ENCODE measurements at places on chromosomes 3 and 15. TPM values are rescaled to one million over a fixed set of nuclear protein-coding genes. Genes with fewer than 3 reads are reported as not detected.

DNA sequence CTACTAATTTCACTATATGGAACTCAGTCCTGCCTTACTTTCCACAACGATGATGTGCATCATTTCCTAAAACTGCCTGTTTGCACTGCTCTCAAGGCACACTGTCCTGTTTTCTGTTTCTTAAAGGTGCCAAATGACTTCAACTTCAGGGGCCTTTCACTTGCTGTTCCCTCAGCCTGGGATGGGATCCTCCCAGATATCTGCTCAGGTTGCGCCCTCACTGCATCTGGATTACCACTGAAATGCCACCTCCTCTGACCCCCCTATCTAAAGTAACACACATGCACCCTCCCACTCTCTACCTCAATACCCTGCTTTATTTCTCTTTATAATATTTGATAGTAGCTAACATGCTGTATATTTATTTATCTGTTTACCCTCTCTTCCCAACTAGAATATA lies 123.8 kb upstream of the CMC1 start:
- no peak for DNase-seq

GRCh38 chr3:112734736-112735350 lies 93.9 kb upstream of the CCDC80 start:
- DNase-seq: peak; percentile 17

GRCh38 chr3:123319760-123320159 lies 118.0 kb downstream of the SEC22A start:
- no peak for DNase-seq

GRCh38 chr3:13884851-13885703 lies 5.2 kb upstream of the WNT7A start:
- no peak for DNase-seq

DNA sequence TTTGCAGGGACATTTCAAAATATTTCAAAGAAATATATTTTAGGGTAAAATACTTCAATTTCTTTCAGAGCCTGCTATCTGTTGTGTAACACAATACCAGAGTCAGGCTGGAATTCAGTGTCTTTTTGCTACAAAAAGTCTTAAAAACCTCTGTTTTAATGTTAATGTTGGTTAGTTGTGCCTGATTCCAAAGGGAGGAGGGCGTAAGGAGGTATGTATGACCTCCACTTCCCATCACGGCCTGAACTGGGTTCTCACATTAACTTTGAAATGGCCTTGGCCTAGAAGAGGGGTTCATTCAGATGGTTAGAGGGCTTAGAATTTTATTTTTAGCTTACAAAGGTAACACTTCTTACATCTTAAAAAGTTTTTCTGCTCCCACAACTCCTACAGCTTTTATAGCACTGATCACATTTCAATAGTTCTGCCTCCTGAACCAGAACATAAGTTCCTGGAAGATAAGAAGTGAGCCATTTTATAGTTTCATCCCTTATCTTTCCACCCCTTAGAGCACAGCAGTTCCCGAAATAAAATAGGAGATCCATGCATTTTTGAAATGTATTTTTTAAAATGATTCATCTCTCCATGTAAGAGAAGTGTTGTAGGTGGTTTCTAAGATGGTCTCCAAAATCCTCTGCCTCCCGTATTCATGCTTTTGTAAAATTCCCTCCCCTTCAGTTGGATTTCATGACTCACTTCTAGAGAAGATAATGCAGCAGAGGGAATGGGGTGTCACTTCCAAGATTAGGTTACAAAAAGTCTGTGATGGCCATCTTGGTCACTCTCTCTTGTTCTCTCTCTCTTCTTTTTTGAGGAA lies 543.1 kb upstream of the NECTIN3 start:
- no peak for DNase-seq

DNA sequence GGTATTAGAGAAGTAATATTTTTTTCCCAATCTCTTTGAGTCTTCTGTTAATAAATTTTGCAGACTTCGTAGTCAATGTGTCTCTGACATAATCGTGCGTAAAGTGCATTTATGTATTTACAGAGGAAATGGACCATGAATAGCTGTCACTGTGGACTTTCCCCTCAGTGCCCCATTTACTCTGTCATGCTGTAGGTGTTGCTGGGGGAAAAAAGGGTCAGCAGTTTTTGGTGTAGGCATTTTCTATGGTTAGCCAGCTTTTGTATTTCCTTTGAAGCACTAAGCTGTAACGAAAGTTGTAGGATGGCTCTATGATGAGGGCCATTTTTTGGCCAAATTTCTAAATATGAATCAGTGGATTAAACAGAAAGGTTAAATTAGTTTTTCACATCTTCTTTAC lies 598.4 kb downstream of the FGF12 start:
- no peak for DNase-seq

DNA sequence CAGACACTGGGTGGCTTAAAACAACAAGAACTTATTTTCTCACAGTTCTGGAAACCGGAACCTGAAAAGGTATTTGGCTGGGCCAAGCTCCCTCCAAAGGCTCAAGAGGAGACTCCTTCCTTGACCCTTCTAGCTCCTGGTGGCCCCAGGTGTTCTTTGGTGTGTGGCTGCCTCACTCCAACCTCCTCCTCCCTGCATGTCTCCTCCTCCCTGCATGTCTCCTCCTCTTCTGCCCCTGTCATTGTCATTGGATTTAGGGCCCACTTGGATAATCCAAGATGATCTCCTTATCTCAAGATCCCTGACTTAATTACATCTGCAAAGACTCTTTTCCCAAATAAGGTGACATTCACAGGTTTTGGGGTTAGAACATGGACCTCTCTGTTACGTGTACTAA lies 69.8 kb upstream of the MFGE8 start:
- DNase-seq: no peak

DNA sequence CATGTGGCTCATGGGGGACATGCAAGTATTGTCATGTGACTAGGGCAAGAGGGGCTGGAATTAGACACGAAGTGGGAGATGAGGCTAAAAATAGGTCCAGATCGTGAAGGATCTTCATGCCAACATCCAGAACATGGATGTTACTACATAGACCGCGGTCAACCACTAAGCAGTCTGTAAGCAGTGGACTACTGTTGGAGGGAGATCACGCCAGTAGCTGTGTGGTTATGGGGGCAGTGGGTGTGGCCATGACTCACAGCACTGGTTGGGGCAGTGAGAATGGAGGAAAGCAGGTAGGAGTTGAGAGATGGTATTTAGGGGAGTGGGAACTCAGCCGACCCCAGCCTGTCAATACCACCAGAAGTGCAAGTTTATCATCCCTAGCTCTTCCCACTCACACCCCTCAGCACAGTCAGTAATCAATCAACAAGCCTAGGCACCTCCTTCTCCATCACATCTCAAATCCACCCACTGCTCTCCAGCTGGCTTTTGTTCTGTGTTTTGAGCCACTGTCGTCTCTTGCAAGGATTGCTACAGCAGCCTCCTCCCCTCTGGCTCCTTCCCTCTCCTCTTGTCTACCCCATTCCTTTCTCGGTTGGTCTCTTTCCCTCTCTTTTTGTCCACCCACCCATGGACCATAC lies 107.2 kb upstream of the ABHD17C start:
- no peak for DNase-seq

GRCh38 chr3:4736284-4736861 lies 242.9 kb upstream of the BHLHE40 start:
- no peak for DNase-seq

GRCh38 chr3:133274477-133274876 lies 125.4 kb upstream of the BFSP2 start:
- DNase-seq: no peak

DNA sequence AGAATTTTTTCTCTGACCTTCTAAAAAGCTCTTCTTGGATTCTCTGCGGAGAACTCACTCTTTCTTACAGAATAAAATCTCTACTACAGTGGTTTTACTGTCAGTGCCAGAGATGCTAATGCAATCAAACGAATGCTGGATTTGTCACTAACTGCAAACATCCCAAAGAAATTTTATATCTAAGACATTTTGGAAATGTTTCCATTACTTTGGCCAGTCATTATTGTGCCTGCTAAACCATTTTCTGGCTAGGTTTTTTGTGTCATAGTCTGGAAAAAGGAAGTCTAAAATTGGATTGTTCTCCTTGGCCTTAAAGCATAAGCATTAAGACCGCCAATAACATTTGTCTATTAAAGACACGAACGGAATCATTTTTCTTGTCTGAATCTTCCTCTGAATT lies 54.0 kb downstream of the PLOD2 start:
- no peak for DNase-seq

DNA sequence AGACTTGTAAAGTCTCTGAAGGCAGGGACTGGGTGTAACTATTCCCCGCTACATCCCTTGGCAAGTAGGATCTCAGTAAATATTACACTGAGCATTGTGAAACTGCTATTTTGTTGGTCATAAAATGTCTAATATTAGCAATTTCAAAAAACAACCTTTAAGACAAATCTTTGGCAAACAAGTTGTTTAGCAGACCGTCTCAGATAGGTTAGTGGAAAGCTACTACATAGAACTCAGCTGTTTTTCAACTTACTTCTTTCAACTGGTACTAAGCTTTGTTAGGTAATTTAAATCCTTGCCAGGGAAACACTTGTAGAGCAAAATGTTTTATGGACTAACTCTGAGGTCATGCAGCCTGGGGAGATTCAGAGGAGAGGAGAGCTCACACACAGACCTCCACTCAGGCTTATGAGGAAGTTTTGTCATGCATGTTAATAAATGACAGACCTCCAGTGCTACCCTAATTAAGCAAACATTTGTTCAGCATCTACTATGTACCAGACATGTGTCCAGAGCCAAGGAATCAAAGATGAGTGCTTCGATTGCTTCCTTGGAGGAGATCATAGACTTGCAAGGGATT lies 61.6 kb upstream of the STAC start:
- no peak for DNase-seq

- no peak for DNase-seq
These were observed 6.5 kb upstream of the DNAJB8 start for GRCh38 chr3:128473180-128473519.

GRCh38 chr15:66883284-66883911 lies 181.4 kb downstream of the SMAD6 start:
- DNase-seq: peak; percentile 60

GRCh38 chr3:147958754-147959153 lies 549.6 kb downstream of the ZIC1 start:
- DNase-seq: no peak

- no peak for DNase-seq
These were observed 22.1 kb upstream of the CRBN start for GRCh38 chr3:3201611-3202010.

- no peak for DNase-seq
These were observed 1102.2 kb downstream of the IGSF11 start for GRCh38 chr3:117932441-117932840.

DNA sequence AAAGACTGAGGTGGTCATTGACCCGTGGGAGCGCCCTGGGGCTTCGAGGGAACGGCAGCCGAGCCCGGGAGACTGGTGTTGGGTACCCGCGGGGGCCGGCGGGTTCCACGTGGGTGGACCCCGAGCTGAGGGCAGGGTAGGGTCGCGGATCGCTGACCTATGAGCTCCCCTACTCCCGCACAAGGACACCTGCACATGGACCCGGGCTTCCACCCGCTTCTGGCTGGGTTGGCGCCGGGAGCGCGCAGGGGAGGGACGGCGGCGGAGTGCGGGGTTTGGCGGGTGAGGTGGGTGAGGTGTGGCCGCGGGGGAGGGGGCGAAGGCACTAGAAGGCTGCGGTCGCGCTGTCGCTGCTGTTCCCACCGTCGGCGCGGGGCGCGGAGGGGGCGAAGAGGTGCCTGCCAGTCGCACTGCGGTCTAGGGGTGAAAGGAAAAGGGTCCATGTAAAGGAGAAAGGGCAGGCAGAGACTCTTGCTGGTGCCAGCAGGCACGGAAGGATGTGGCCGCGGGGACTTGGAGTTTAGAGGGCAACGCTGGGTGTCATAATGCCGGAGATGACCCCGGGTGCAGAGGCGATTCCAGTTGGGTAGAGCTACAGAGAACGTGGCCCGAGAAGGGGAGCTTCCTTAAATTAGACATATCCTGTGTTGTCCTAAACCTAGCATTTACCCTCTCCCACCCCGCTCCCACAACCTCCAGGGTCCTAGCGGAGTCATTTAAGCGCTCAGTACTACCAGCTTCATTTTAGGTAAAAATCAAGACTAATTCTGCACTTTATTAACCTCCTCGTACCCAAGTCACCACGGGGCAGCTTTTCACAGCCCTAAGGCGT lies 245.9 kb upstream of the TOPAZ1 start:
- no peak for DNase-seq

DNA sequence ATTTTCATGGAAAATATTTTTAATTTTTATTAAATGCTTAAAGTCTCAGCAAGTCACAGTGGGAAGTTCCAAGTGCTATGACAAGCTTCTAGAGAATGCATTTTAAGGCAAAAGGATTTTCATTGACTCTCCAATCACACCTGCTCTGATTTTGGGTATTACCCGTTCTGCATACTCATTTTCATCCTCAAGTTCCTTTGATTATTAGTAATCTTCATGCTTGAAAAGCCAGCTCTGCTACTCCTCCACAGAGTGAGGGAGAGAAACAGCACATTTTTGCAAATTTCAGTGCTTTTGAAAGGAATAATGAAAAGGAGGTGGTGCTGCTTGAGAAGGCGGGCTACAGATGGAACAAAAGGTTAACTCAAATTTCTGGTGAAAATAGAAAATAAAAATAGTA lies 450.7 kb downstream of the NSUN3 start:
- DNase-seq: no peak

DNA sequence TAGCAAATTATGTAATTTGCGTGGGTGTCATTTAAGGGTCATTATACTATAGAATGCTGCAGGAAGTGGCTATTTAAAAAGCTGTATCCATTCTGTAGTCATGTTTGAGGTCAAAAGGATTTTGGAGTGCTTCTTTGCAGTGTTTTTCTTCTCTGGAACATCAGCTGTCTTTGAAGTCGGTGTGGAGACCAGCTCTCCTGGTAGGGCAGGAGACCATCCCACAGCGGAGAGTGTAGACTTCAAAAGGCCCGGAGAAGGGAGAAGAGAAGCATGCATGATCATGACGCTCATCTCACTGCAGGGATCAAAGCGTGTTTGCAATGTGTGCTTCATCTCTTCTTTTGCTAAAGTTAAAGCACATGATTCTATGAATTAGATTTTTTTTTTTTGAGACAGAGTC lies 19.9 kb downstream of the PXK start:
- no peak for DNase-seq

DNA sequence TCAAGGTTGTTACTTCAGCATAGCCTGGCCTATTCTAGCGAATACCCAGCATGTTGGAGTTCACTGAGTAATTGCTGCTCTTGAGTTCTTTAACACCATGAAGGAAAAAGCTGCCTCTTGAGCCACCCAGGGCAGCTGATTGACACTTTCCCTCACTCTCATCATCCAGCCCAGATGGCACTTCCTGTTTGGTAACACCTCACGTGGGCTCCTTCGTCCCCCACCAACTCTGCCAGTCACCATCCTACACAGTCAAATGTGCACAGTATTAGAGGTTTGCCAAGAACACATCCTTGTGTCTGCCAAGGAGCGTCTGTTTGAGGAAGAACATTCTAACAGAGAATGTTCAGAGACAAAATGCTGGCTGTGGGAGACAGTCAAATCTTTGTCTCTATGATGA lies 266.3 kb downstream of the RPLP1 start:
- DNase-seq: no peak

Gene TRAIP
- 10.3 TPM for polyA plus RNA-seq

Gene CPNE4
- 0.35 TPM for polyA plus RNA-seq

Gene GABRR3
- not detected for polyA plus RNA-seq

Gene HIGD2B
- polyA plus RNA-seq: not detected

Gene C3orf85
- 11.2 TPM for polyA plus RNA-seq

Gene FOXB1
- 0.14 TPM for polyA plus RNA-seq

Gene GPR15
- polyA plus RNA-seq: not detected
